Right hindlimb (tissue), 1 donor: ENCODE measurements at places on chromosomes 4 and X.

GRCh38 chr4:25297528-25298242 is 14.9 kb upstream of the ZCCHC4 start:
- no peak for DNase-seq

DNA sequence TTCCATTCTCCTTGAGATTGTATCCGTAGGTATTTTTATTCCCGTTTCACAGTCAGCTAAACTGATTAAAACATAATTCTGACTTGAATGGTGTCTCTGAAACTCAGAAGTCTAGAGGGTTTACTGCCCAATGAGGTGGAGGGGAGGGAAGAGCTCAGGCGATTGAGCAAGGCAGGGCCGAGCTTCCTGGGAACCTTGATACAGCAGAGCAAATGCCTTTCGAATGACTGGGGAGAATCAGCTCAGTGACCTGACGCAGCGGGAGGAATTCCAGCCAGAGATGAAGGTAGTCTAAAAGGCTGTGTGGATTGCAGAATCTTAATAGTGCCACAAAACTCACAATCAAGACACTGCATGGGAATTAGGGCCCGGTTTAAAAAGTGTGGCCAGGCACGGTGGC is 233.6 kb downstream of the EVC2 start:
- no peak for DNase-seq

DNA sequence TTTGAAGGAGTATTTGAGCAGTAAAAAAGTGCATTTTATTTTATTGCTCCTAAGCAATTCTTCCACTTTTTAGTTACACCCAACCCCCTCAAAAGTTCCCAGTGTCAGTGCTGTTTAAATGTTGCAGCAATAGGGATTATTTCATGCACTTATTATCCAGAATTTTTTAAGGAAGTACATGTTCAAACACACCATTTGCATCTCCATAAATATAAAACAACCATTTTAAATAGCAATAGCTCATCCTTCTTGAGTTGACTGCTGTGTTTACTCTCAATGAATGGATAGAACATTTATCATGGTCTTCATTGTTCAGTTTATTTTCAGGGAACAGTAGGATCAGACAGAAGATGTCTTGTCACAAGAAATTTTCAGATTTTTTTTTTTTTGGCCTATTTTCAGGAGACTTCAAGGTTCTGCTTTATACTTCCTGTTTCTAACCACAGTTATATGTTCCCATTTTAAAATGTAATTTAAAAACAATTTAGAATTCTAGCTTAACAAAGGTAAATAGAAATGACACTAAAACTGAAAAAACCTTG is 171.9 kb downstream of the TMA16 start:
- no peak for DNase-seq

- no peak for DNase-seq
Measured at GRCh38 chr4:167452922-167453430, 218.7 kb upstream of the SPOCK3 start.
